Osteocyte (in vitro differentiated cells): ENCODE measurements at places on chromosomes 3 and 15. TPM values are rescaled to one million over a fixed set of nuclear protein-coding genes. Genes with fewer than 3 reads are reported as not detected.

Gene GRM7
- total RNA-seq: not detected in 2 replicates

DNA sequence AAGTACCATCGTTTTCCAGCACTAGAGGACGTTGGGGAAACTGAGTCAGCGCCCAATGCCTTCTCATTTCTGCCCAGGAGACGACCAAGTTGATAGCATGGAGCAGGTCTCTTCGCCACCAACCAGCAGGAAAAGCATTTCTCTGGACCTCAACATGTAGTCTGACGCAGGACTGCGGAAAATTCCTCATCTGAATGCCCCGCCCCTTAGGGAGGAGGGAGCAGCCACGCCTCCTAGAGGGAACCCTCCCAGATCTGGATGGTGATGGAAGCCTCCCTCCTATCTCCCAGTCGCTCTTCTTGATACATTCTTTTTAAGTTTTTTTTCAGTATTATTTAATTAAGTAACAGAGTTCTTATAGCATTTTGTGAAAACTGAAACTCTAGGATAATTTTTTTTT lies 17.4 kb upstream of the MINDY4B start:
- H3K36me3 ChIP-seq: no peaks in the 10 kb centered on the region
- no peak overlapping the region for H3K27ac ChIP-seq
- no peaks in the 10 kb centered on the region for H3K4me1 ChIP-seq
- H3K27me3 ChIP-seq: peaks cover 64% of the 10 kb centered on the region
- H3K4me3 ChIP-seq: no peak overlapping the region
- no peak for DNase-seq

DNA sequence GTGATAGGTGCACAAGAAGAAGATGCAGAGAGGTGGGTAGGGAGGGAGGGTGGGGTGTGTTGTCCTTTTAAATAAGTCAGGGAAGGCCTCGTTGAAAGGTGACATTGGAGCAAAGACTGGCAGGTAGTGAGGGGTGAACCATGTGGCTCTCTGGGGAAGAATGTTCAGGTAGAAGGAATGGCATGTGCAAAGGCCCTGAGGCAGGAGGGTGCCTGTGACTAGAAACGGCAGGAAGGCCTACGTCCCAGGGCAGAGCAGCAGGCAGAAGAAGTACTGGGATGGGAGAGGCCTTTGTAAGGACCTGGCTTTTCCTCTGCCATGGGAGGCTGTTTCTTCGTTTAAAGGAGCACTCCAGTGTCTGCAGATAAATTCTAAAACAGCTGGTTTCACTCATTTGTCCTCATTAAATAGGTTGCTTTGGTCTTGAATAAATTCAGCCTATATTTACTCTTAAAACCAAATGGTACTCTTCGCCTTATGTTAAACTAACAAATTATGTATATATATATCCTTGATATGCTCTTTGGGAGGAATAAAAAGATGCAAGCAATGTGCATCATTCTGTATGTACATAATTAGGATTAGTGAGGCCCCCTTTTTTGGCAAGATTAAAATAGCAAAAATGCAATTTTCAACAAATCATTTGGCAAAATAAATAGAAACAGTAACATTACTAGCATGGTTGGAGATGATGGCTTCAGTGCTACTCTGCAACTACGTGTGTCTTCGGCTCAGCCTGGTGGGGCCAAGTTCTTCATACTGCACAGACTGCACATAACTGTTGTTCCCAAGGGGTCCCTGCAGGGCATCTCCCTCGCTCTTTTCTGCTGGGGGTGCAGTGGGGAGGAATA lies 151.4 kb downstream of the KLF13 start:
- peaks cover 5% of the 10 kb centered on the region for H3K4me1 ChIP-seq
- H3K36me3 ChIP-seq: no peaks in the 10 kb centered on the region
- H3K27me3 ChIP-seq: peaks cover 26% of the 10 kb centered on the region
- DNase-seq: peak; percentile 54
- H3K27ac ChIP-seq: no peak overlapping the region

DNA sequence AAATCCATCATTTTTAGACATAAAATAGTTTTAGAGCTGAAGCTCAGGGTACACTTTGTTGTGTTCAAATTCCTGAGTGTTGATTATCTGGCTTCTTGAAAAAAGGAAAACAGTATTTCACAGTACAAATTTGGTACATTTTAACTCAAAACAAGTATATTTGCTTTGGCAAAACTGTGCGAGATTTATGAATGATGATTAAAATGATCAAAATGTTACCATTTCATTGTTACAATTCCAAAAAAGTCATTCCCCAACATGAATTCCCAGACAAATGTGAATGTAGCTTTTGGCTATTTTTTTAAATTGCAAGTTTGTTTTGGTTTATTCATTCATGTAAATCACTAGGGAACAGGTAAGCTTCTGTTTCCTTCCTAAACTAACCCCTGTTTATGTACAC lies 347.4 kb upstream of the DCBLD2 start:
- H3K36me3 ChIP-seq: peaks cover 6% of the 10 kb centered on the region
- no peak overlapping the region for H3K4me3 ChIP-seq

- no peaks in the 10 kb centered on the region for H3K27me3 ChIP-seq
- no peak for DNase-seq
- H3K36me3 ChIP-seq: peaks cover 24% of the 10 kb centered on the region
- H3K4me3 ChIP-seq: peak within 1 kb of the TSS; percentile 94
- peak within 1 kb of the TSS; percentile 97 for H3K27ac ChIP-seq
- H3K4me1 ChIP-seq: peaks cover 76% of the 10 kb centered on the region
These were observed at the start of gene CDV3 for GRCh38 chr3:133573629-133574194. TSS of gene CDV3 (plus strand) at chr3:133573686. CDS start at chr3:133574045, 359 bp downstream.

GRCh38 chr3:88960019-88960418 lies 147.4 kb upstream of the EPHA3 start:
- H3K27ac ChIP-seq: no peak overlapping the region
- no peaks in the 10 kb centered on the region for H3K27me3 ChIP-seq
- H3K36me3 ChIP-seq: no peaks in the 10 kb centered on the region

- no peak overlapping the region for H3K27ac ChIP-seq
- no peak overlapping the region for H3K4me3 ChIP-seq
- DNase-seq: no peak
- H3K4me1 ChIP-seq: peaks cover 6% of the 10 kb centered on the region
These were observed 296.4 kb downstream of the RBMS3 start for GRCh38 chr3:29577250-29577649.

Gene CLN6
- 18.7 and 20.5 TPM in 2 replicates for total RNA-seq

DNA sequence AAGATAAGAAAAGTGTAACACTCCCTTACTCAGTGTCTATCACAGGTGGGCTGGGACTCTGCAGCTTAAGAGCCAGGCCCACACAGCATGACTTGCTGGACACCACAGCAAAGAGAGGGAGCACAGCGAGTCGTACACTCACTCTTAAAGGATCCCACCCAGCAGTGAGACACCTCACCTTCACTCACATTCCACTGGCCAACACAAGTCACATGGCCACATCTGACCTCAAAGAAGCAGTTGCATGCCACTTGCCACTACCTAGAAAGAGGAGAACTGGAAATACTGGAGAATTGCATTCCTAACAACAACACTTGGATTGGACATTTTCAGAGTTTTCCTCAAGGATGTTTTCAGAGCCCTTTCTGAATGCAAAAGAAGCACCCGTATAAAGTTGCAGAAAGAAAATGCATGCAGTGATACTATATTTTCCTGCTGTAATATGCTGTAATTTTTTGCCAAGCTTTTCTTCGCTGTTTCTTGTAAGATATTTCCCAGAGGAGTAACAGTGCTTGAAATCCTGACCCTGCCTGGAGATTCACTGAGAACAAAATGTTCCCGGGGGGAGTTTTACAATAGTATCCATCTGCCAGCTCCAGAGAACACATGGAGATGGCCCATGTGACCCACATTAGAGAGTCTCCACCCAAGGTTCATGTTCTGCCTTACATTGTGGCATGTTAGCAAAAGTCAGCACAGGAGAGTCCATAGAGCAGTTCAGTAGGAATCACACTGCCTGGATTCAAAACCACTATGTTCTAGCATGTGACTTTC lies 42.2 kb downstream of the TRIM42 start:
- H3K4me3 ChIP-seq: no peak overlapping the region
- H3K27me3 ChIP-seq: no peaks in the 10 kb centered on the region
- H3K27ac ChIP-seq: peak overlapping the region; percentile 86

DNA sequence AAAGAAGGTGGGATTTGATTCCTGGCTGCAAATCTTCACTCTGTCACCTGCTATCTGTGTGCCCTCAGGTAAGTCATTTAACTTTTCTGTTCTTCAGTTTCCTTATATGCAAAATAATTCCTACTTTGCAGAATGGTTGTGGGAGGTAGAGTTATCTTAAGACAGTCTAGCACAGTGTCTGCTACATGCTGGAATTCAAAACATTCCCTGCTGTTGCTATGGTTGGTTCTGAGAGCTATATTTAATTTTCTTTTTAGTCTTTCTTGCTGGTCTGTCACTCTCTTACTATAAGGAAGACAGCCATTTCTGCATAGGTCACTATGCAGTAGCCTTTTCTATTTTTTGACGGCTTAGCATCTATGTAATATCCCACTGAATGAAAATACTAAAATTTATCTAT lies 4.0 kb upstream of the ADPGK start:
- DNase-seq: no peak
- no peak overlapping the region for H3K4me3 ChIP-seq
- H3K4me1 ChIP-seq: peaks cover 11% of the 10 kb centered on the region

DNA sequence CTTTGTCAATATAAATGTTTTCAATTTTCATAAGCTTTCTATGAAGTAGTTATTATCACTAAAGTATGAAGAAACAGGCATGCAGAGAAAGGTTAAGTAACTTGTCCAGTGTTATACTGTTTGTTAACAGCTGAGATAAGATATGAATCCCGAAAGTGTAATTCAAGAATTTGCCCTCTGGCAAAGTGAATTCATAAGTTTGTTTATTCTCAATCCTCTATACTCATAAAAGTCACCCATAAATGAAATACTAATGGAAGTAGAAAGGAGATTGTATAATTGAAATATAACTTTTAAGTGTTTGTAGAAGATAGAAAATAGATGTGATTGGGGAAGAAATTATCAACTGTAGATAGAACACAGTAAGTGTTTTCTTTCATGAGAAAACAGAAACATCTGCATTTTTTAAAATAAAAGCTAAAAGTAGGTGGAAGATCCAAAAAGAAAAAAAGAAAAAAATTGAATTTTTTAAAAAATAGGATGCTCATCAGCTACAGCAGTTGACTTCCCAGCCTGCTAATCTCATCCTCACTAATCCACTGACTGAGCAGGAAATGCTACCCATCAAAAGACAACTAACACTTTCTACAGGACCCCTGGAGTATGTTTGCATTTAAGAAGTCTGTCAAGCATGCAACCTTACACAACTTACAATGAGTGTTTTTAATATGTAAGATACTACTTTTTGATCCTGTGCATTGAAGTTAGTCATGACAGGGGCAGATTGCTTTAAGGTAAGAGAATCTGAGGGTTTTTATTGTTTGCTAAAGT lies 878.1 kb downstream of the SI start:
- no peak overlapping the region for H3K4me3 ChIP-seq
- H3K27ac ChIP-seq: no peak overlapping the region
- H3K36me3 ChIP-seq: peaks cover 7% of the 10 kb centered on the region
- DNase-seq: no peak

DNA sequence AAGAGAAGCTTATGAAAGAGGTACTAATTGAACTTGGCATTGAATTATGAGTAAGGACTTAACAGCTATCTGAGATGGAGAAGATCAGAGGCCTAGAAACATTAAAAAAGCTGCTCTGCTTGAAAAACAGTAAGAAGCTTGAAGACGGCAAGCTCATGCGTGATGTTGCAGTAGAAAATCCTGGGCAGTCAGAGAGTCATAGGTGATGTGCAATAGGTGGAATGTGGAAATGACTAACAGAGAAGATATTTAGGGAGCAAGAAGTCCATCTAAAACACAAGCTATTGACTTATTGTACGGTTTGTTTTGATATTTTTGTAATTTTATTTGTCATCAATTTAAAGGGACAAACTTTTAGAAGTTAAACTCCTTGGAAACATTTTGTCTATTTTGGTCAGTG lies 1101.4 kb downstream of the ROBO2 start:
- H3K27ac ChIP-seq: no peak overlapping the region
- peaks cover 20% of the 10 kb centered on the region for H3K4me1 ChIP-seq
- no peak for DNase-seq

Gene KBTBD12
- not detected in 2 replicates for total RNA-seq

- no peak for DNase-seq
- H3K4me1 ChIP-seq: no peaks in the 10 kb centered on the region
- H3K27me3 ChIP-seq: peaks cover 3% of the 10 kb centered on the region
- H3K36me3 ChIP-seq: no peaks in the 10 kb centered on the region
These were observed 131.7 kb downstream of the DTWD1 start for GRCh38 chr15:49752517-49752916.

- peak within 1 kb of the TSS; percentile 79 for H3K27ac ChIP-seq
- no peaks in the 10 kb centered on the region for H3K27me3 ChIP-seq
- no peak for DNase-seq
These were observed at the start of gene MGLL for GRCh38 chr3:127822041-127822681. TSS of gene MGLL (minus strand) at chr3:127822515. CDS start at chr3:127822318, 197 bp downstream.

- peaks cover 9% of the 10 kb centered on the region for H3K4me1 ChIP-seq
- H3K36me3 ChIP-seq: no peaks in the 10 kb centered on the region
- no peak overlapping the region for H3K27ac ChIP-seq
- no peak overlapping the region for H3K4me3 ChIP-seq
- DNase-seq: no peak
These were observed 69.9 kb downstream of the CDC25A start for GRCh38 chr3:48118322-48118721.

DNA sequence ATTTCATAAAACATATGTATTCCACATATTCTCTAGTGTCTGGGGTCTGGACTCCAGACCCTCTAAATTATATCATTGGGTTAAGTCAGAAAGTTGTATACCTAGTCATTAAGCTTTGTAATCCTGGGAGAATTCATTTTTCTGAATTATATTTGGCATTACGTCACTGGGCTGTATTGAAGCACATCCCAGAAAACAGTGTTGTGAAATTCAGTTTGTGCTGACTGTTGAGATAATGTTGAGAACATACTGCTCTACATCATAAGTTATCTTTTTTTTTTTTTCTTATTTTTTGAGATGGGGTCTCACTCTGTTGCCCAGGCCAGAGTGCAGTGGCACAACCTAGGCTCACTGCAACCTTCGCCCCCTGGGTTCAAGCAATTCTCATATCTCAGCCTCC lies 153.1 kb upstream of the STT3B start:
- H3K4me1 ChIP-seq: no peaks in the 10 kb centered on the region
- peaks cover 6% of the 10 kb centered on the region for H3K27me3 ChIP-seq
- peaks cover 2% of the 10 kb centered on the region for H3K36me3 ChIP-seq
- DNase-seq: no peak
- H3K4me3 ChIP-seq: no peak overlapping the region
- H3K27ac ChIP-seq: no peak overlapping the region

Gene ST3GAL6
- total RNA-seq: 4.4 and 8.0 TPM in 2 replicates
